ENCODE measurements at places on chromosomes 12 and 14. TPM values are rescaled to one million over a fixed set of nuclear protein-coding genes. Genes with fewer than 3 reads are reported as not detected.

- DNase-seq, result no peak
Observed at GRCh38 chr12:5565933-5566599, 134.2 kb downstream of the NTF3 start.

- no peak for DNase-seq
Observed at GRCh38 chr14:97802430-97803373, 1005.5 kb downstream of the VRK1 start.

GRCh38 chr12:95959107-95959506 is 16.0 kb downstream of the AMDHD1 start:
- no peak for DNase-seq

- DNase-seq, result peak; percentile 94
Observed at GRCh38 chr14:77580964-77581505, 35.4 kb downstream of the SPTLC2 start.

Gene GPX2
- total RNA-seq, result not detected
